Skin of body (tissue), 3 donors: ENCODE measurements at places on chromosomes 11 and 22. TPM values are rescaled to one million over a fixed set of nuclear protein-coding genes. Genes with fewer than 3 reads are reported as not detected.

MMP1 gene
- 0.69 TPM for total RNA-seq

KDM4E gene
- total RNA-seq: not detected

MYBPC3 gene
- total RNA-seq: 0.30 TPM

BIRC3 gene
- 7.6 TPM for total RNA-seq

SLC1A2 gene
- 0.99 TPM for total RNA-seq

ARHGAP20 gene
- 7.6 TPM for total RNA-seq

ISX gene
- not detected for total RNA-seq

ASRGL1 gene
- total RNA-seq: 1.5 TPM

RFPL2 gene
- total RNA-seq: not detected

GRCh38 chr22:31652911-31653684 lies 8.9 kb downstream of the PISD start:
- DNase-seq: no peak

GRCh38 chr11:19923626-19924025 lies 211.0 kb downstream of the NAV2 start:
- no peak for DNase-seq

DNA sequence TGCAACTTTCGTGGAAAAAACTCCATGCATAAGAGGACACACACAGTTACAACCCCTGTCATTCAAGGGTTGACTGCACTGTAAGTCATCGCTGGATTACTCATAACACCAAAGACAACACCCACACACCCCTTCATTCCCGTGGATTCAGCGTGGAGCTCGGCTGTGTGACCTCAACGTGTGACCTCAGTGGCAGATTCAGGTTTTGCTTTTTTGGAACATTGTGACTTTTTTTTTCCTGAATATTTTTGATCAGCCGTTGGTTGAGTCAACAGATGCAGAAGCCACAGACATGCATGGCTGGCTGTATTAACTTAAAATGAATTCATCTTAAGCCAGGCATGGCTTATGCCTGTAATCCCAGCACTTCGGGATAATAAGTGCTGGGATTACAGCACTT lies 19.7 kb upstream of the MUC5AC start:
- DNase-seq: no peak

- DNase-seq: no peak
Observed at GRCh38 chr22:38352436-38352835, 35.2 kb upstream of the CSNK1E start.

GRCh38 chr11:61037441-61038093 lies 64.7 kb upstream of the CD5 start:
- no peak for DNase-seq

- DNase-seq: no peak
Observed at GRCh38 chr11:76962583-76963416, 71.4 kb upstream of the B3GNT6 start.

- no peak for DNase-seq
Observed at GRCh38 chr22:29748248-29748893, 18.4 kb downstream of the ZMAT5 start.

GRCh38 chr22:42967933-42968332 lies 47.0 kb downstream of the PACSIN2 start:
- DNase-seq: peak; percentile 50

DNA sequence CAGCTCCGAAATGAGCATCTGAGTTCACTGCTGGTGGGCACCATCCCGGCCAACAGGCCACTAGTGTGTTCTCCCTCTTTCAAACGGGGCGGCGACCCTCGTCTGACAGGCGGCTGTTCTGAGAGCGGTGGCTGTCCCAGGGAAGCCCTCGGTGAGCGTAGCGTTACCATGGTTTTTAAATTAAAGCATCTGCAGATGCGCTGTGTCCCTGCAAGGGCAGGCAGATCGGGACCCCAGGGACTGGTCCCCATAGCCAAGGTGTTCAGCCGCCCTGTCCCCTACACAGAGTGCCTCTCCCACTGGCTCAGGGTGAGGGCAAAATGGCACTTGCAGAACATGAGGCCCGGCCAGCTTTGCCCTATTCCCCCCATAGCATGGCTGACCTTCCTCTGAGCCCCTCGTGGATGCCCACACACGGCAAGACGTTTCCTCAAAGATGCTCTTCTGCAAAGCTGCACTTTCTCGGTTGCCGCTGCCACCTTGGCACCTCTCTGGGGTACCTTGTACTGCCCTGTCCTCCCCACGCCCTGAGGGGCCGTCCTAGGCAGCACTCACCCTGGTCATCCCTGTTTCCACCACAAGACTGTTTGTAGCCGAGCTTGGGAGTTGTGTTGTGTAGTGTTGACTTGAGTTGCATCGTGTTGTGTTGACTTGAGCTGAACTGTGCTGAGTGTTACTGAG lies 51.9 kb upstream of the KCNQ1OT1 start:
- DNase-seq: no peak

DNA sequence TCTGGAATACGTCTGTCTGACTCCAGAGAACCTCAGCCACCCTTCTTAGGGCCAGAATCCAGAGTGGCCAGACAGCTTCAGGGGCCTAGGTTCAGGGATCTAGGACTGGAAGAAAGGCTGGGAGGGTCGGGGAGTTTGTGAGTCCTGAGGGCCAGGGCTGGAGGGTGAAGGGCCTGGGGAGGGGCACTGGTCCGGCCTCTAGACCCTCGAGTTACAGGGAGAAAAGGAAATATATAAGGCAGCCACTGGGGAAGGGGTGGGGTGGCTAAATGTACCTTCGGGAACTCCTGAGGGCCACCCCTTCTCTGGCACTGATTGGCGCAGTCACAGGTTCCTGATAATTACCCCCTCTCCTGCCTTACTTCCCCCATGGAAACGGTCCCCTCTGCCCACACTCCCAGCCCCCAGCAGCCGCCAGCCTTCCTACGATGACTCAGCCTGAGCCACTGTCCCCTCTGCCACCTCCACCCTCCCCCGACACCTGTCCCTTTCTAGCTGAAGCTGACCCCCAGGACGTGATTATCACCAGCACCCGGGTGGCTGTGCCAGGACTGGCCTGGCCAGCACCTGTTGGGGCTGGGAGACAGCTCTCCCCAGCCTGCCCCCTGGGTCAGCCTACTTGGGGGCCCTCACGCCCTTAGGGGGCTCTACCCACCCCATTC lies 26.4 kb downstream of the MB start:
- no peak for DNase-seq

- no peak for DNase-seq
Observed at GRCh38 chr22:22598144-22598543, 39.1 kb upstream of the PRAME start.

GRCh38 chr11:39432929-39433328 lies 2026.5 kb downstream of the LRRC4C start:
- no peak for DNase-seq

- DNase-seq: no peak
Observed at GRCh38 chr11:110901441-110901840, 189.2 kb upstream of the ARHGAP20 start.

- no peak for DNase-seq
Observed at GRCh38 chr11:2398664-2399355, 1.7 kb upstream of the TSSC4 start.

DNA sequence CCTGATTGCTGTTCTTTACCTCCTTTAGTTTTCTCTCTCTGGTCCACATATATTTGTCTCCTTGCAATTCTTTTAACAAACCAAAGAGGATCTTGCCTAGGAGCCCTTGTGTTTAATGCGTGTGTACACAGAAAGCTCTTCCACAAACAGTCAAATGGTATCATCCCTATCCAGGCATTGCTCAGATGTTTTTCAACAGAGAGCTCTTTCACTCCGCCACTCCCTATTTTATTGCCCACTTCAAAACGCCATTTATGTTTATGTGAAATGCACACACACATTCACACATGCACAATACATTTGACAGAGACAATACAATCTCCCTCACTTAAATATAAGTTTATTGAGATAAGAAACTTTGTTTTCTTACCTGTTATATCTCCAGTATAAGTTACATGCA lies 4.7 kb downstream of the OR5AP2 start:
- no peak for DNase-seq

- DNase-seq: no peak
Observed at GRCh38 chr11:128411150-128411549, 176.2 kb downstream of the ETS1 start.
